ENCODE measurements at places on chromosomes 12 and 14.

DNA sequence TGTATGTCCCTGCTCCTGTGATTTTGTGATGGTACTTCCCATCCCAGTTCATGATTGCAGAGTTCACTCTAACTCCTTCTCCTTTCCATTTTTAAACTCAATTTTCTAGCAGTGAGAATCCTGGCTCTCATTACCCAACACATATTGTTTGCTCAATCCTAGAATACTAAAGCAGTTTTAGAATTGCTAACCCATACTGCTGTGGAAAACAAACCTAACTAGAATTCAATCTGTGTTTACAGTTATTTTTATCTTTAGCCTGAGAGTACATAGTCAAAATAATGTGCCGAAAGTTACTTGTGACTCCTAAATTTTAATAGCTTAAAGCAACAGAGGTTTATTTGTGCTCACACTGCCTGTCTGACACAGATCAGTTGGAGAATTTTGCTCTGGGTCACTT, 508.0 kb downstream of the AACS start:
- DNase-seq, result no peak

- DNase-seq, result no peak
Measured at GRCh38 chr14:44170556-44170955, 336.5 kb downstream of the FSCB start.

DNA sequence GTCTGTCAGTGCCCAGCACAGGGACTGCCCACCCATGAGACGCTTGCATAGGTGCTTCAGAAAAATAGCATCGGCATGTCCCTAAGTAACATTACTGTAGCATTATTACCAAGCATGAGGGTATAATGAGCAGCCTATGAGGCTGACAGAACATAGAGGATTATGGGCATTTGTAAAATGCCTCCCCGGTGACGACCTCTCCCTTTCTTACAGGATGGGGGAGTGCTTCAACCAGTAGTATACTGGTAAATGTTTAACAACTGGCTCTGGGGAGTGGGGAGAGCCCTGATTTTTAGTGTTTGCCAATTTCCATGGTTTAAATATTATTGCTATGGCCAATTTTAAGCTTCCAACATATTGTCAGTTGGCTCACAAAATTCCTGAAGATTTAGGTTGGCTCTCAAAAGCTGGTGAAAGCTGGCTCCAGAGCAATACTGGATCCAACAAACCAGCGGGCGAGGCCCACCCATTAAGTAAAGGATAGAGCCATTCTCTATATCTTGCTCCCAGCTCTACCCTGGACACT, 104.5 kb downstream of the ETNK1 start:
- no peak for DNase-seq

DNA sequence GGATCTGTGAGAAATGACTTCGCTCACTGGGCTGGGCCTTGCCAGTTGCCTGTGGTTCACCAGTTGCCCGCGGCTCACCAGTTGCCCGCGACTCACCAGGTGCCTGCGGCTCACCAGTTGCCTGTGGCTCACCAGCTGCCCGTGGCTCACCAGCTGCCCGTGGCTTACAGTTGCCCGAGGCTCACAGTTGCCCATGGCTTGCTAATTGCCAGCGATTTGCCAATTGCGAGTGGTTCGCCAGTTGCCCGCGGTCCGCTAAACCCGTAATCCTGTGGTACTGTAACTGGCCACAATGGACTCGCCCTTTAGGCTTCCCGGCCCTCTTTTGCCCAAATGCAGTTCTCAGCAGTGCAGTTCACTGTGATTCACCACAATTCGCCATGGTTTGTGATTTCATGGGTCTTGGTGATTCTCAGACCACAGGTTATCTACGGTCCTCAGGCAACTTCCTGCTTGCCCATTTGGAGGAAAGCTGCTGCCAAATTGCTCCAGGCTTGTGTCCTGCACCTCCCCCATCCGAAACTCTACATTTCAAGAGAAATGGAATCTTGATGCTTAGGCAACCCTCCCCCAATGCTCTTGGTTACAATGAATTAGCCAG, 15.0 kb upstream of the MEG3 start:
- DNase-seq, result peak; percentile 90

GRCh38 chr14:72305561-72305960, 373.3 kb downstream of the RGS6 start:
- DNase-seq, result no peak

GRCh38 chr12:80509781-80510556, 65.9 kb downstream of the PTPRQ start:
- no peak for DNase-seq
